ENCODE measurements at places on chromosomes 5 and 9.

DNA sequence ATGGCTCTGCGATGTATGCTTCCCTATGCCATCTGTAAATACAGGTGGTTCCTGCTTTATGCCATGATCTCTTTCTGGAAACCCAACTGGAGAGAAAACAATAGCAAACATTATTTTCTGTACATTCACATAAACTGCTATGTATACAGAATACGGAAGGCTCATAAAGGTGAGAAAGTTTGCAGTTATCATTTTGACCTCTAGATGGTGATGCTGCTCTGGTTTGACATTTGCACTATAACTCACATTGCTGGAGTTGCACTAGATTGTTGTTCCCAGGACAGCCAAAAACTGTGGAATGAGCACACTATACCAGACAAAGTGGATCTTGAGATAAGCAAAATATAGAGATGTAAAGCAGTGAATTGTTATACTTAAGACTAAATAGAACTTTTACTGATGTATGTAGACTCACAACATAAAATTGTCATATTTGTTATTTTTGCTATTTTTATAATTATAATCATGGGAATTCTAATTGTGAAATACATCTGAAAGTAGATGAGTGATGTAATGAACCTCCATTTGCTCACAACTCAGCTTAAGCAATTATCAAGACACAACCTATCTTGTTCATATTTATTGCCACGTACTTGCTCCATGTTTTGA is 246.5 kb downstream of the PTPRD start:
- peak; percentile 40 for DNase-seq

GRCh38 chr9:135858491-135859185 is 48.7 kb downstream of the CAMSAP1 start:
- no peak for DNase-seq

- DNase-seq, result no peak
Measured at GRCh38 chr5:141951332-141951781, 6.6 kb downstream of the PCDH12 start.

GRCh38 chr5:174235221-174236011 is 189.9 kb downstream of the NSG2 start:
- DNase-seq, result no peak

- no peak for DNase-seq
Measured at GRCh38 chr5:172749881-172750633, 20.9 kb downstream of the DUSP1 start.

DNA sequence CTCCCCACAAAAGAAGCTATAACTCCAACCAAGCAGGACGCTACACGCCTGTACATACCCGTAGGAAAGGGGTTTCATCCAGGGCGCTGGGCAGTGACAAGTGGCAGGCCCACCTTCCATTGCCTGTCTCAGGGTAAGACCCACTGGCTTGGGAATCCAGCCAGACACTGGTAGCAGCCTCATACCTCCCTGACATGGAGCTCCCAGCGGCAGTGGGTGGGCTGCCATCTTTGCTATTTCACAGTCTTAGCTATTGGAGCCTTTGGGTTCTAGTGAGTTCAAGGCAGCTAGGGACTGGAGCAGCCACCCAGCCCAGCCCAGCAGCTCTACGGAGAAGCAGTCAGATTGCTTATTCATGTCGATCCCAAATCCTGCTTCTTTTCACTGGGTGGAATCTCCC is 3.4 kb upstream of the IFNA10 start:
- DNase-seq, result no peak

GRCh38 chr5:175621971-175622370 is 35.9 kb upstream of the HRH2 start:
- DNase-seq, result no peak

DNA sequence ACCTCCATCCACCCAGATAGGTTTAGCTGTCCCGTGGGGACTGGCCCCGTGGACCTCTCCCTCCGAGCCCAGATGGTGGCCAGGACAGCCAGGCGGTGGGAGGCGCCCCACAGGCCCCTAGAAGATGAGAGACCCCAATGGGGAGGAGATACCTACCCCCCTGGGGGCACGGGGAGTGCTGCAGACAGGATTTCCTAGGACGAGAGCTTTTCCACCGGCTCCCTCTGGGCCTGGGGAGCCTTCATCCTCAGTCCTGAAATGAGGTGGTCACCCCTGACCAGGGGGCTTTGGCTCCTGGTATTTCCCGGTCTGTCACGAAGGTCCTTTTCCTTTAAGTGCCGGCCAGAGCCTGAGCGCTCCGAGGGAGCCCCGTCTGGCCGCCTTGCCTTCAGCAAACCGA is 46.8 kb downstream of the MRPL36 start:
- no peak for DNase-seq

DNA sequence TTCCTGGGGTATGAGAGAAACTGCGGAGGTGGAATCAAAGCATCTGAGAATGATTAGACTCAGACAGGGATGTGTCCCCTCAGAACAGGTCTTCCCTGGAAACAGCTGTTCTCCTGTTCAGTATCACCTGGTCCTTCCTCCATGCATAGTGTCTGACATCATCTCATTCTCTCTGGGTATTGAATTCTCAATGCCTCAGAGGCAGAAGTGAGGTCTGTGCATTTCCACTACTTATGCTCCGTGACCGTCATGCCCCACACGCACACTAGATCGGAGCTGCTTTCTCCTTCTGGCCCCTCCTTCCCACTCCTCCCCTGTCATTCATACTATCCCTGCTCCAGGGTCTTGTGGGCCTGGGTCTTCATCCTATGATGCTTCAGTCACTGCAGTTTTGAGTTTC is 61.4 kb upstream of the DAB2IP start:
- DNase-seq, result no peak

DNA sequence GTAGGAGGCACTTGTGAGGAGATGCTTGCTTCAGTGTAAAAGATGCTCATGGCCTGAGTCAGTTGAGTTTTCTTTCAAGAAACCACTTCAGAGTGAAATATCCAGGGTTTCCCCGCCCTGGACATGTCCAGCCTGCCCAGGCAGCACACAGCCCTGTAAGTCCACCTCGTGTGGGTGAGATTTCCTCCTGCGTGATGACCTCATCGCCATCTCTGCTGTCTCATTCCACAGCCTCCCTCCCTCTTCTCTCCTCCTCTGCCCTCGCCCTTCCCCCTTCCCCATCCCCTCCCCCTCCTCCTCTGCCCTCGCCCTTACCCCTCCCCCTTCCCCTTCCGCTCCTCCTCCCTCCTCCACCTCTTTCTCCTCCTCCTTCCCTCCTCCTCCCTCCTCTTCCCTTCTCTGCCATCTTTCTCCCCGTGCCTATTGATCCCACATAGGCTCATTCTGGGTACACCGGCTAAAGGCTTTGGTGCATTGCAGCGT is 34.0 kb upstream of the NCS1 start:
- peak; percentile 25 for DNase-seq
